COR-L47 (cell line): ENCODE measurements at places on chromosomes 11 and 22.

GRCh38 chr11:12864316-12865156 lies 144.6 kb upstream of the RASSF10 start:
- peak; percentile 90 for DNase-seq

GRCh38 chr22:25896592-25896991 lies 154.6 kb downstream of the MYO18B start:
- no peak for DNase-seq

DNA sequence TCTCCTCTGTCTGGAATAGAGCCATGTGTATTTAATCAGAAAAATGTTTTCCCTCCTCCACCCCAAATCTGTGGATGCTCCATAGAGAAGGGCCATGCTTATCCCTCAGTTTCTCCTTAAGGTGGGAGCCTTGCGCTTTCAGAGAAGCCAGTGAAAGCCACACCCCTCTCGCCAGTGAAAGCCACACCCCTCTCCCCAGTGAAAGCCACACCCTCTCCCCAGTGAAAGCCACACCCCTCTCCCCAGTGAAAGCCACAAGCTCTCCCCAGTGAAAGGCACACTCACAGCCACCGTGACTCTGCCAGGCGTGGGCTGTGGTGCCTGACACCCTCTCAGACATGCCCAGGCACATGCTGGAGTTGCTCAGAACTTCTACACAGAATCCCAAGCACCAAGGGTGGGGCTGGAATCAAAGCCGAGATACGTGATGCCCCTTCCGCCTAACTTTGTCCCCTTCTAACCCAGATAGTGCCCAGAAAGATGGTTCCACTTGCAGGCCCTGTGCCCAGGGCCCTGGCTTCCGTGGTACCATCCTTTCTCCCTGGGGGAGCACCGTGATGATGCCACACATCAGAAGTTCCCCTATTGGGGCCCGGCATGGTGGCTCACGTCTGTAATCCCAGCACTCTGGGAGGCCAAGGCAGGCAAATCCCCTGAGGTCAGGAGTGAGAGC lies 16.5 kb upstream of the PRR5 start:
- DNase-seq = no peak

GRCh38 chr11:17206463-17206862 lies 1.3 kb downstream of the PIK3C2A start:
- DNase-seq = no peak

DNA sequence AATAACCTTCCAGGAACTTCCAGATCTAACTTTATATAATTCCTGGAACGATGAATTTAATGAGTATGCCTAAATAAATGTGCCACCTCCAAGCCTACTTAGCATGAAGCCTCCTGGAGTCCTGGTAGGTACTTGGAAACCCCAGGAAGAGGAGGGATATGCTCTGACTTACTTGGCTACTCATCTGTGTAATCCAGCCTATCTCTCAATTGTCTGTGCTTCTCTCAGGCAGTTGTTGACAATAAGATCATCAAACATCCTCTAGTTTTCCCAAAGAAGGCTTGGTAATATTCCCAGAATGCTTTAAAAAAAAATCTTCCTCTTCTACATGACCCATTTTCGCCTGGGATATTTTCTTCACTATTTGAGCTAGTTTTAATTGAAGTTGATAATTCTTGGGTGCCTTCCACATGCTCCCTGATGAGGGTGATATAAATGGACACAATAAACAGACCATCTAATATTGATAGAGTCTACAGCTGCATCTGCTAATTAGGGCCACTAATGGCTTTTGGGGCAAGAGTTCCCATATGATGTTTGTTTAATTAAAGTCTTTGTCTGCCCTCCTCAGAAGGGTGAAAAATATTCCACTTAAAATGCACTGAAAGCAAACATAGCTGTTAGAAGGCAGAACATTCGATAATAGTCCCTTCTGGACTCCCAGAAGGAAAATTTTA lies 75.5 kb upstream of the RAB38 start:
- DNase-seq = peak; percentile 70

DNA sequence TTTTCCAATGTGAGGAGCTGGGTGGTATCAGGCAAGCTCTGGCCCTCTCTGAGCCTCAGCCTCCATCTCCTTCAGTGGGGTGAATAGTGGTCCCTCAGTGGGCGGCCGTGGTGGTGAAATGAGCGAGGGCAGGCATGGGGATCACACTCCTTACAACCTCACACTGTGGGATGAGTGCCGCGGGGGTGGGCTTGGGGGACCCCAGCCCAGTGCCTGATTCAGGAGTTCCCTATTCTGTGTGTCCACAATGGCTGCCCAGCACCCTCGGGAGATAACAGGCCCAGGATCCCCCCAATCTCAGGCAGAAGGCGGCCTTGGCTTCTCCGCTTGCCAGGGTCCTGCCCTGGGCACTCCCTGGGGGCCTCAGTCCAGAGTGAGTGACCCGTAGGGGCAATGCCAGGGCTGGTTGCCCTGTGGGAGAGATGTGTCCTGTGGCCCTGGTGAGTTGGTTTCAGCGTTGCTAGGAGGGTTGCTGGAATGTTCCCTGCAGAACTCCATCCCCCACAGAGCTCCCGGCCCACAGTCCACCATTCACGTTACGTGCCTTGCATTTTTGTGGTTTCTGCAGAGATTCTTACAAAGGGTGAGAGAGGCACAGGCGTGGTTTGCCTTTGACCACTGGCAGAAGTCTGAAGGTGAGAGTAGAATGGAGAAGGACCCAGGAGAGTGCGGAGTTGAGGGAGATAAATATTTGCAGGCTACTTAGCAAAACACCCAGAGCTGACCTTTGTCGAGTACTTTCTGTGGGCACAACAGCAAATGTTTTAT lies 2.9 kb downstream of the ALDH3B1 start:
- no peak for DNase-seq

DNA sequence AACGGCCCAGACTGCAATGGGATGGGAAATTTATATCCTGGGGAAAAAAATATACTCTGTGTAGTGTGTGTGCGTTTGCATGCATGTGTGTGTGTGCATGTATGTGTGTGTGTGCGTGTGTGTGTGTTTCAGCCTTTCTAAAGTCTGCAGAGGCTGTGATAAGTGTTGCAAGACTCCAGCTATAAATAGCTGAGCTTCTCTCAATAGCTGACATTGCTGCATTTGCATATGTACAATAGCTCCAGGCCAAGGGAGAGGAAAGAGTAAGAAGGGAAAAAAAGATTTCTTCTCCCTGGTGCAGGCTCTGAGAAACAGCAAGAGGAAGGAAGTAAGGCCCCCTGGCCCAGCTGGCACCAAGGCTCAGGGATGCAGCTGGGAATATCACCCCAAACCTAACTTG lies 483.0 kb downstream of the MN1 start:
- no peak for DNase-seq

DNA sequence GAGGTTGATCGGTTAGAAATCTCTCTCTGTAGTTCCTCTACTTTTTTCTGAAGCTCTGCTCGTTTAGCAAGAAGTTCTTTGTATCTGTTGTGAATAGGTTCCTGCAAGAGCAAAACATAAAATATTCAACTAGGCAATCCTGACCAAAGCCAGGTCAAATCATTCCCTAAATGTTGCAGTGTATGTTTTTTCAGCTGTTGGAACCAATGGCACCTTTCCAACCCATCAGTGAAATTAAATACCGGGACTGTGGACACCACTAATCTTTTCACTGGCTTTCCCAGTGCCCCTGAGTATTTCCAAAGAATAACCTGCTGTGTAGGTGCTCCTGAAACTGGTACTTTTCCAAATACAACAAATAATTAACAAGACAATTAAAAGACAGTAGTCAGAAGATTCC lies 45.1 kb downstream of the CEP57 start:
- DNase-seq = peak; percentile 43

DNA sequence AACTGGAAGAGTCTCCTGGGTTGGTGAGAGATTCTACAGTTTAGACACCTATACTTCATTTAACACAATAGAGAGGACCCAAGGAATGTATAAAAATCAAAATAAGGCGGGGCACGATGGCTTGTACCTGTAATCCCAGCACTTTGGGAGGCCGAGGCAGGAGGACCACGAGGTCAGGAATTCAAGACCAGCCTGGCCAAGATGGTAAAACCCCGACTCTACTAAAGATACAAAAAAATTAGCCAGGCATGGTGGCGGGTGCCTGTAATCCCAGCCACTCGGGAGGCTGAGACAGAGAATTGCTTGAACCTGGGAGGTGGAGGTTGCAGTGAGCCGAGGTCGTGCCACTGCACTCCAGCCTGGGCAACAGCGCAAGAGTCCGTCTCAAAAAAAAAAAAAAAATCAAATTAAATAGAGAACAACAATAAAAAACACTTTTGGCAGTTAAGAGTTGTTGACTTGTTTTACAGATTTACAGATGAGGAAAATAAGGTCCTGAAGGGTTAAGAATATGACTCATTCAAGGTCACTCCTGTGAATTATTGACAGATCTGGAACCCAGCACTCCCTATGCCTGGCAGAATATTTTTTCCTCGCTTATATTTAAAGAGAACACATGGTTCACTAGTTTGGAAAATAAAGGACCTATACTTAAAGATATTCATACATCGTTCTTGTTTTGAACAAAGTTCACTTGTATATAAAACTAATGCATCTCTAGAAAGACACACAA lies 5.2 kb downstream of the LGR4 start:
- no peak for DNase-seq

GRCh38 chr22:36008565-36008964 lies 20.1 kb downstream of the RBFOX2 start:
- DNase-seq = no peak

- no peak for DNase-seq
Measured at GRCh38 chr11:86743223-86744118, 56.9 kb upstream of the PRSS23 start.

- peak; percentile 54 for DNase-seq
Measured at GRCh38 chr11:26297189-26297975, 34.5 kb upstream of the ANO3 start.

GRCh38 chr22:26556904-26557303 lies 33.0 kb downstream of the TPST2 start:
- no peak for DNase-seq

DNA sequence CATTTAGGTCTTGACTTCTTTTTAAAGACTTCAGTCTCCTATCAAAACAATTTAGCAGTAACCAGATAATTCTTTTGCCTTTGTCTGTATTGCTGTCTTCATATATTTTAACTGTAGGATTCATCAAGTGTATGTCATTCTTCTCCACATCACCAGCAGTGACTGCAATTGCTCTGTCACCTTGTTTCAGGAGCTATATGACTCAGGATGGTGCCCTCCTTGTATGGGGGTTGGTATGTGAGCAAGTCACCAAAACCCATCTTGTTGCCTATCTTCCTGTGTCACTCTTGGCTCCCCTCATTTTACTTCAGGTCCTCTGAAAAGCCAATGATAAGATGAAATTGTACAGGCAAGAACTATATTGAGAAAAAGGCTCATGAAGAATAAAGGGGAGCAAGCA lies 256.9 kb upstream of the LUZP2 start:
- no peak for DNase-seq

GRCh38 chr11:95506777-95507176 lies 275.8 kb upstream of the SESN3 start:
- no peak for DNase-seq

- DNase-seq = no peak
Measured at GRCh38 chr11:9672918-9673317, 9.0 kb downstream of the SWAP70 start.

GRCh38 chr11:93870616-93871015 lies 20.2 kb upstream of the VSTM5 start:
- no peak for DNase-seq

- no peak for DNase-seq
Measured at GRCh38 chr11:10397226-10397987, 57.7 kb upstream of the AMPD3 start.

DNA sequence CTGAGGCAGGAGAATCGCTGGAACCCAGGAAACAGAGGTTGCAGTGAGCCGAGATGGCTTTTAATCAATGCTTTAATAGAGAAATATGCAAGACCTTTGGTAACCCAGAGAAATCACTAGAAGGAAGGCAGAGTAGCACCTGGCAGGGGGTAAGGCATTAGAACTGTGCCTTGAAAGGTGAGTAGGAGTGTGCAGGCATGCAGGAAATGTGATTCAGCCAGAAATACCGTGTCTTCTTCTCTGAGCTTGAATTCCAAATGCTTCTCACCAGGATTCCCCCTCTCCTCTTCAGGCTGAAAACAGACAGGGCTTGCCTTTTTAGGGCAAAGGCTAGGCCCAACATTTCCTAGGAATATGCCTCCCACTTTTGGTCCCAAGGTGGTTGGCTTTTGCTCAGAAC lies 51.0 kb downstream of the OR4D9 start:
- no peak for DNase-seq

DNA sequence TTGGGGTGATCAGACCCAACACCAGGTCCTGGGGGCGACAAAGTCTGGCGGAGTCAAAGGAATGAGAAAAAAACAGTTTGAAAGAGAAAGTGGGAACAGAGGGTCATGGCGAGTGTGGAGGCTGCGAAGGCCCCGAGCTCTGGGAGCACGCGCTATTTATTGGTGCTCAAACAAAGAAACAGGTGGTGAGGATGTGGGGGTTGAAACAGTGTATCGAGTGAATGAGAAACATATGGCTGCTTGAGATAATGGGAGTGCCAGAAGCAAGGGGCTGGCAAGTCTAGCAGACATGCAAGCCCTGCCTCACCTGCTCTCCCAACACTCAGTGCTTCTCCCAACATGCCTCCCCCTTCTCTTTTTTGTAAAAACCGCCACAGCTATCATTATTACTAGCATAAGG lies 7.8 kb upstream of the DUSP18 start:
- DNase-seq = no peak

DNA sequence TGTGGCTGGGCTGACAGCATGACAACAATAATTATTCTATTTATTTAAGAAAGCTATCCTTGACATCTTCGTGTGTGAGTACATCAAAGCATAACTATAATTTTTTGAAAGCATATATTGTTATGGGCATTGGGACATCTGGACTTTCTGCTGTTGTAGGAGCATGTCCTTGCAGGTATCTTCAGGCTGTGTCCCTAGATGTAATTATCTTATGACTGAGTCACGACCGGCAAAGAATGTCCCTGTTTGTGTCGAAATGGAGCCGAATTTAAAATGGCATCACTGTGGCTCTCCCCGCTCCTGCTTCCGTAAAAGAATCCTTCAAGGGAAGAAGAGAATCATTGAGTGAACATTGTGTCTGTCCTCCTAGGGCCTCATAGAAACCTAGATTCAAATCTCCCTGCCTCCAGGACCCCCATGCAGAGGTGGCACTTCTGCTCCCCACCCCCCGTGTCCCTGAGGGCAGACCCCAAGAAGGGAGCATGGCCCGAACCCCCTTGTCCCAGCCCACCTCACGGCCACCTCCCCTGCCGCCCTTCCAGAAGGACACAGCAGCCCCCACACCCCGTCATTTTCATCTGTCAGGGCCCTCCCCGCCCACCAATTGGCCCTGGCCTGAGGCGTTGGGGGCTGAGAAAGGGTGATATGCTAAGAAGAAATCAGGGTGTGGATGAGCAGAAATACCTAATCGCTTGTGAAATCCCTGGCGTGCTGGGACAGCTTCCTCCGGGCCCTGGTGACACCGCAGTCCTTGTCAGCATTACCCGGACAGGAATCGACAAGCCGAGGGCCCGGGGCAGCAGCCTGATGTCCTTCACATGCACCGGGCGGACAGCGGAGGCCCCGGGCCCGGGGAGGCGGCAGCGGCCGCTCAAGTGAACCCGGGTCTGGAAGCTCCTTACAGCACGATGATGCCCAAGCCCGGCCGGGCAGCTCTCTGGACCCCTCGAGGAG lies 48.6 kb upstream of the SLC22A12 start:
- no peak for DNase-seq

GRCh38 chr11:121437018-121437685 lies 15.0 kb upstream of the SORL1 start:
- no peak for DNase-seq
